ENCODE measurements at places on chromosomes 11 and 22.

DNA sequence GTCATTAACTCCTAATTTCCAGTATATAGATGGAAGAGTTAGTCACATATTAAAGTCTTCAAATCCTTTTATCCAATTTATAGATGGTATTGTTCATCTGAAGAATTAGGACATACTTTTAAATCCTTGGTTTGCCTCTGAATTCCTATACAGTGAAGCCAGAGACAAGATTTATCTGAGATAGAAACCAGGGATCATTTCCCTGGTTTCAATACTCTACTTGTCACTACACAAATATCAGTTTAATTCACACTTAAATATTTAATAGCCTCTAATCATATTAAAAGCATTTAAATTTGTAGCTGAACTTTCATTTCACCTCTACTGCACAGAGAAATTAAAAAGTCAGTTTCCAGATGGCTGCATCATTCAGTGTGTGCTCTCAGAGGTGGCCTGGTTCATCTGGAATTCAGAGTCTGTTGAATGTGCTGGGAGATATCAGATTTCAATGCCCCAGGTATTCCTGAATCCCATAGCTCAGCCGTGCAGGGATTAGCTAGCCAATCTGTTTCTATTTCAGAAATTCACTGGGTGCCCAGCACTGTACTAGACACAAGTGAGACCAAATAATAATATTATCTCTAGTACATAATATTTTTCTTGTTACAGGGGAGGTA, 344.3 kb downstream of the AASDHPPT start:
- no peak for DNase-seq

DNA sequence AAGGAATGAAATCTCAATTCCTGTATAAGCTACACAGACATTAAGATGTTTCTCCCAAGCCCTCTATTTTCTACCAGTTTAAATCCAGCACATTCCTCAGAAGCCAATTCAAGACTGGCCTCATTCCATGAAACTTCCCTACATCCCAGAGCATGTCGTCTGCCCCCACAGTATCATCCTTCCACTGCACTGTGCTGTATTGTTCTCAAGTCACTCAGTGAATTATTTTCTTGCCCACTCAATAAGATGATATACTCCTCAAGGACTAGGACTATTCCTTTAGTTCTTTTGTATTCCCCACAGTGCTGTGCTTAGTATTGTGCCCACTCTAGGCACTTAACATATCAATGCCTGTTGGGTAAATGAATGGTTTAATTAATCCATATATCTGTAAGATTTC, 203.1 kb upstream of the BLID start:
- DNase-seq, result no peak

DNA sequence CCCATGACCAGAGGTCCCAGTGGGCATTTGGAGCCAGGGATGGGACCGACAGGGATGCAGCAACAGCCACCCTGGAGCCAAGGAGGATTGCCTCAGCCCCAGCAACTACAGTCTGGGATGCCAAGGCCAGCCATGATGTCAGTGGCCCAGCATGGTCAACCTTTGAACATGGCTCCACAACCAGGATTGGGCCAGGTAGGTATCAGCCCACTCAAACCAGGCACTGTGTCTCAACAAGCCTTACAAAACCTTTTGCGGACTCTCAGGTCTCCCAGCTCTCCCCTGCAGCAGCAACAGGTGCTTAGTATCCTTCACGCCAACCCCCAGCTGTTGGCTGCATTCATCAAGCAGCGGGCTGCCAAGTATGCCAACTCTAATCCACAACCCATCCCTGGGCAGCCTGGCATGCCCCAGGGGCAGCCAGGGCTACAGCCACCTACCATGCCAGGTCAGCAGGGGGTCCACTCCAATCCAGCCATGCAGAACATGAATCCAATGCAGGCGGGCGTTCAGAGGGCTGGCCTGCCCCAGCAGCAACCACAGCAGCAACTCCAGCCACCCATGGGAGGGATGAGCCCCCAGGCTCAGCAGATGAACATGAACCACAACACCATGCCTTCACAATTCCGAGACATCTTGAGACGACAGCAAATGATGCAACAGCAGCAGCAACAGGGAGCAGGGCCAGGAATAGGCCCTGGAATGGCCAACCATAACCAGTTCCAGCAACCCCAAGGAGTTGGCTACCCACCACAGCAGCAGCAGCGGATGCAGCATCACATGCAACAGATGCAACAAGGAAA, 27.3 kb upstream of the L3MBTL2 start:
- no peak for DNase-seq

DNA sequence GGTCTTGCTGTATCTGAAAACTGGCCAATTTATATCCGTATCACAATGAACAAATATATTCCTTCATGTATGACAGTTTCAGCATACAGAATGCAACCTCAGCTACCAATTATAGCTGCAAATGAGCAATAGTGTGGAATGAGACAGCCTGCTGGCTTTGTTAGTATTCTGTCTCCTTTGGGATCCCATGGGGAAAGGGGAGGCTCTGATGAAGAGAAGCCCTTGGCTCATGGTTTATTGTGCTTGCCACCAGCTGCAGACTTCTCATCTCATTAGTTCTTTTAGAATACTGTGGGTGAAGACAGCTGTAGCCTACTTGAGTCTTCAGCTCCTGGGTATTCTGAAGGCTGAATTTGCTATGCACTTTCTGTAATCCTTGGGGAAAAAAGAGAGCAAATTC, 42.4 kb downstream of the PITPNB start:
- DNase-seq, result no peak

- no peak for DNase-seq
Observed at GRCh38 chr11:128405112-128405511, 182.2 kb downstream of the ETS1 start.

DNA sequence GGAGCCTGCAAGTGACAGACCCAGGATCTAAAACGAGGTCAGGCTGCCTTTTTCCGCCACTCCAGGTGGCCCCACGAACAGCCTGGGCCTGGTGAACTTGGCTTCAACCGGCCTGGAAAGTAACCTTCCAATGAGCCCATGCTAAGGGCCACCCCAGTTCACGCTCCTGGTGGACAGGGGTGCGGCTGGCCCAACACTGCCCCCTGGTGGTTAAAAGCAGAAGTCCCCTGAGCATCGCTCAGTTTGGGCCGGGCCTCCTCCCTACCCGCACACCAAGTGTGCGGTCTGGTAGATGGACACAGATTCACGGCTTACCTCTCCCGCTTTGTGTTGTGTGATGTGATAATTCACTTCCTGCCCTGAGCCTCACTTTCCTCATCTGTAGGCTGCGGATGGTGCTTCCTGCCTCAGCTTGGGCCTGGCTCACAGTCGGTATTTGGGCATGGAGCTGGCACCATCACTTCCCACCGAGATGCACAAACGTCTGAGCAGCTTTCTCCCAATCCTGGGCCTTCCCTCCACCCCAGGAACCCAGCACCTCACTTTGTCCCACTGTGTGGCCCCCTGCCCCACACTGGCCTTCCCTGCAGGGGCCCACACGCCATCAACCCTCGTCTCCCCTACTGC, 13.7 kb upstream of the SEC14L3 start:
- peak; percentile 77 for DNase-seq

DNA sequence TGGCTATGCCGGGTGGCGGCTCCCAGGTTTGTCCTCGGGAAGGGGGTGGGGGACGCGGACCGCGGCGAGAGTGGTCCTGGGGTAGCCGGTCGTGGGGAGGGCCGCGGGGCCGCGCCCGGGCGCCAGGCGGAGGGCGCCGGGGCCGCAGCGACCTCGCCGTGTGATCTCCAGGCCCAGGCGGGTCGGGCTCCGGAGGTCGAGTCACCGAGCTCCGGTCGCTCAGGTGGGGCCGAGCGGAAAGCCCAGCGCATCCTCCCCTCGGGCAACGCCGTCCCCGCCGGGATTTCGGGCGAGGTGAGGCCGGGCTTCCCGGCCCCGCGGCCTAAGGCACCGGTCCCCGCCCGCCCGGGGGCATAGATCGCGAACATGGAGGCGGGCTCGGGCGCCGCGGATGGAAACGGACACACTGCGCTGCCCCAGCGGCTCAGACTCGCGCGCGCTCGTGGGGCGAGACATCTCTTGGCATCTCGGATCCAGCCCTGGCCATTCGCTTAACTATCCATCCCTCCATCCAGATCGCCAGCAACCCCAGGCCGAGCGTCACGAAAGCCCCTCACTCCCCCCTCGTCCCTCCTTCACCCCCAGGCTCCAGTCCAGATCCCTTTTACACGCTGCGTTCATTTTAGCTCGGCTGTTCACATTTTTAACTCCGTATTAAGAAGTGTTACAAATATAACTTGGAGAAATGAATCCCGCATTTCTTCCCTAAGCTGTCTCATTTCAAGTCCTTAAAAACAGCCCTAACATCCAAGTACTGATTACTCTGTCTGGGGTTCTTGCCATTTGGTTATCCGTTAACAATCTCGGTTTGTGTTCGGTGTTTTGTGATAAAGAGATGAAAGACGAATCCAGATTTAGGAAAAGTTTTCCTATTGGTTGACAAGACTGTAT, 460 bp downstream of the ZC3H12C start:
- no peak for DNase-seq

DNA sequence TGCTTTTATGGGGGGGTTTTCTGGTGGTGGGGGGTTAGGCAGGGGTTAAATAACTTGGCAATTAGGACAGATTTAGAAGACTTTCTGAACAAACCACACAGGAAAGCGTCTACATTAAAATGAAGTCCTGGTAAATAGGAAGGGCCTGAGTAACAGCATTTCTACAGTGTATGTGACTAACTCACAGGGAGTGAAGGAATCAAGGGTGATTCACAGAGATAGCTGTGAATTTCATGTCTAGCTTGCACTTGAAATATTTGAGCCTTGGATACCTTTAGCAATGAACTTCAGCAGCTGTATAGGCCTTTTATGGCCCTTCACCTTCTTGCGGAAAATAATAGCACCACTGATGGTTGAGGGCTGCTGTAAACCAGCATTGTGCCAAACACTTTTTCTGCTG, 26.1 kb upstream of the LDHA start:
- DNase-seq, result no peak

- no peak for DNase-seq
Observed at GRCh38 chr11:80173371-80174136, 732.7 kb upstream of the TENM4 start.

DNA sequence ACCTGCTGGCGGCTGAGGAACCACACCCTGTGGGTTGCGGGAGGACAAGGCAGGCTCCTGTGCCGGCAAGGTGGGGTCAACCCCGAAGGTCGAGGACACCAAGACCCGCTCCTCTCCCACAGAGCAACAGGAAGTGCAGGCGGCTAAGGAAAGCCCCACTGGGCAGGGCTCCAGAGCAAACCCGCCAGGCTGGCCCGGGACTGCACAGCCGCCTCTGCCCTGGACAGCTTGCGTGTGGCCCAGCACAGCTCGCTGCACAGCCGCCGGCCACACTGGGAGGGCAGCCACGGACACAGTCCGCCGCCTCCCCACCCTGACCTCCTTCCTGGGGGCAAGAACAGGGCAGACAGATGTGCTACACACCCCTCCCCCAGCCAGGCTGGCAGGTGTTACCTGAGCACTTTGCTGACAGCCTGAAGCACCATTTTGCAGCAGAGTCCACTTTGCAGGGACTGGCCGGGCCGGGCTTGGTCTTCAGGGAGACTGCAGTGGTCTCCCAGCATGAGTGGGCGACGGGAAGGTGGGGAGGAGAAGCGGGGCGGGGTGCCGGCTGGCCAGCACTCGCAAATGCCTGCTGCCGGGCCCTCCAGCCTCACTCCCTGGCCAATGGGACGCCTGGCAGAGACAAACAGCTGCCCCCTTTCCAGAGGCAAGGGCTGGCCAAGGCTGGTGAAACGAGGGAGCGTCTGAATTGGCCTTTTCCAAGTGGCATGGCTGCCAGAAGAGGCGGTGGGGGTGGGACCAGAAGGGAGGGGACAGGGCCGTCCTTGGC, at the start of gene MOB2:
MOB2 (minus strand) TSS at position 726 of the 772 bp plus-strand sequence; CDS start at position 503, 223 bp downstream.
- DNase-seq, result no peak

- no peak for DNase-seq
Observed at GRCh38 chr22:43155789-43156188, 4.4 kb downstream of the TSPO start.

- no peak for DNase-seq
Observed at GRCh38 chr11:116406042-116406441, 366.7 kb downstream of the BUD13 start.

- no peak for DNase-seq
Observed at GRCh38 chr11:28517621-28518020, 409.4 kb downstream of the METTL15 start.

- no peak for DNase-seq
Observed at GRCh38 chr11:34160791-34161190, 55.4 kb downstream of the NAT10 start.

GRCh38 chr11:19199771-19200170, 2.0 kb downstream of the CSRP3 start:
- DNase-seq, result no peak

DNA sequence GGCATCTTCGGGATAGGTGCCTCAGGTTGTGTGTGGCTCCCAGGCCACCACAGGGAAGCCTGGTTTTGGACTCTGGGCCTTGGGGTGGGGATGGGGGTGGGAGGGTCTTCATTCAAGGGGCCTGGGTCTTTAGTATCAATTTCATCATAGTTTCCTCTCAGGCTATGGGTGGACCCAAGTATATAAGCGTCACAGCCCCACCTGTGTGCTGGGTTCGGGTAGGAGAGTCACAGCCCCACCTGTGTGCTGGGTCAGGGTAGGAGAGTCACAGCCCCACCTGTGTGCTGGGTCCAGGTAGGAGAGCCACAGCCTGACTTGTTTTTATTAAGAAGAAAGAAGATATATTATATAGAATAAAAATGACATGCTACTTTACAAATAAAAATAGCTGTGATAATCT, 422.1 kb downstream of the BRD1 start:
- DNase-seq, result no peak

GRCh38 chr11:25535467-25536272, 796.3 kb upstream of the ANO3 start:
- no peak for DNase-seq

GRCh38 chr11:111153194-111153593, 92.3 kb upstream of the POU2AF2 start:
- DNase-seq, result no peak

DNA sequence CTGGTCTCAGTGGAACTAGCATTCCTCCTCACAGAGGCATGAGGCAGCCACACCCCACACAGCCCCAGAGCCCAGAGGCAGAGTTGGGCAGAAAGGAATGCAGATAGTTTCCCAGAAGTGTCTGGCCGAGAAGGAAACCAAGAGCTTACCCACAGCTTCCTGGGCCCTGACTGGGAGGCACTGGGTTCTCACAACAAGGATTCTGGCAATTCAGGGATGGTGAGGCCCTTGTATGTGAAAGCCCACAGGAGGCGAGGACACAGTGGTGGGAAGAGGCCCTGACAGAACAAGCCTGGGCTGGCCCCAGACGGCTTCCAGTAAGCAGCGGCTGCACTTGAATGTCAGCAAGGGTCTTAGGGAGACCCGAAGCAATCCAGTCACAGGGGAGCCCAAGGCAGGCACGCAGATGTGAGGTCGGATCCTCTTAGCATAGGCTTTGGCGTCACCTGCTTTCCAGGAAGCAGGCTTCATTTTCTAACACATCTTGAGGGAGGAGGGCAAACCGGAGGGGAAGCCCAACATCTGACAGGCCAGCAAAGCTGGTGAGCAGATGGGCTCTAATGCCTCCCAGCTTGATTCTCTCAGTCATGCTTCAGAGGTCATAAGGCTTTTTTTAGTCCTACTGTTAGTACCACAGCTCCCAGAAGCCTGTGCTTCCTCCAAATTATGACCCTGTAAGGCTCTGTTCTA, 78.3 kb upstream of the AKIP1 start:
- DNase-seq, result no peak
